Foreskin keratinocyte (primary cell): ENCODE measurements at places on chromosomes 5 and 9.

- no peak for DNase-seq
These were observed 29.3 kb downstream of the DOCK2 start for GRCh38 chr5:169666365-169666764.

DNA sequence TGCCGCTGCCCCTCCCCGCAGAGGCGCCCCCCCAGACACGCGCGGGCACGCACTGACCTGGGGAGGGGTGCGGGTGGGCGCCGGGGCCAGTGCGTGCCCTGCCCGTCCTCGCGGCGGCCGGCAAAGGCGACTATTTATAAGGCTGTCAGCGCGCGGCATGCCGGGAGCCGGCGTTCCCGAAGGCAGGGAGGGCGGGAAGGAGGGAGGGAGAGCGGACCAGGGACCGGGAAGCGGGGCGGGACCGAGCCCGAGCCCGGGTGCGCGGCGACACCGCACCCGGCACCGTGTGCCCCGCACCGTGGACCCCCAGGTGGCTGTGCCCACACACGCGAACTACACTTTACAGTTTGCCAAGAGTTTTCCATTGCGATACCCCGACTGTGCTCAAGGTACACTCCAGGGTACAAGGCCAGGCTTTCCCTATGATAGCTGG is at the start of gene AK1:
Gene AK1 (minus strand): TSS at position 110 of the 433 bp plus-strand sequence. CDS start 3,058 bp downstream, outside the sequence.
- no peak for DNase-seq

GRCh38 chr9:116243708-116244107 is 90.1 kb downstream of the PAPPA start:
- no peak for DNase-seq

GRCh38 chr5:98402130-98402529 is 371.3 kb upstream of the RGMB start:
- DNase-seq, result peak; percentile 49

GRCh38 chr9:13082796-13083195 is 196.7 kb downstream of the MPDZ start:
- DNase-seq, result peak; percentile 75

- no peak for DNase-seq
These were observed 18.3 kb upstream of the NEK6 start for GRCh38 chr9:124239249-124240073.

GRCh38 chr5:143406408-143406807 is 2.9 kb upstream of the NR3C1 start:
- DNase-seq, result no peak

GRCh38 chr5:14190194-14191164 is 47.3 kb downstream of the TRIO start:
- peak; percentile 100 for DNase-seq

- no peak for DNase-seq
These were observed 113.5 kb upstream of the IL6ST start for GRCh38 chr5:56108246-56108645.

DNA sequence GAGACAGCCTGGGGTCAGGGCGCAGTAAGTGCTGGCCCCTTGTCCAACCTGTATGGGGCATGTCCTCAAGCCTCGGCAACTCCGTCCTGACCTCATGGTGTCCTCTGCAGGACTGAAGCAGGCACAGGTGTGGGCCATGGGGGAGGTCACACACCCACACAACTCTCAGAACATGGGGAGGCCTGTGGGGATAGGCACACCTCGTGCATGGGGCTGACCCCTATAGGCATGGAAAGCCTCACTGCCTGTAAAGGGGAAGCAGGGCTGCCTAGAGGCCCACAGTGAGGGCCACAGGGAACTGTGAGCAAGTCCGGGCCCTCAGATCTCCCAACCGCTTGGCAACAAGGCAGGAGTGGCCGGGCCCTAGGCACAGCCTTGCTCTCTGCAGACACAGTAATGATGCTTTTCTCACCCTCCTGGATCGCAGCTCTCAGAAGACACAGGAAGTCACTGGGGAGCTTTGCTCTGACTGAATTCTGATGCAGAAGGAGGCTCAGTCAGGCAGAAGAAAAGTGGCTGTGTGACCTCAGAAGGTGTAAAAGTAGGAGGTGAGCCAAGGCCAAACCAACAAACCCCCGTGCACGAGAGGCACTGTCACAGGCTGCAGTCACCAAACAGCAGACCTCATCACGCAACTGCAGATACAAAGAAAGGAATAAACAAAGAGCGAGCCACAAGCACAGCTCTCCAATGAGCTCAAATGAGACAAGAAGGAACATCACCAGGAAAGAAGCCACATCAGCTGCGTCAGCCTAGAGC is 5.4 kb downstream of the IPPK start:
- no peak for DNase-seq

DNA sequence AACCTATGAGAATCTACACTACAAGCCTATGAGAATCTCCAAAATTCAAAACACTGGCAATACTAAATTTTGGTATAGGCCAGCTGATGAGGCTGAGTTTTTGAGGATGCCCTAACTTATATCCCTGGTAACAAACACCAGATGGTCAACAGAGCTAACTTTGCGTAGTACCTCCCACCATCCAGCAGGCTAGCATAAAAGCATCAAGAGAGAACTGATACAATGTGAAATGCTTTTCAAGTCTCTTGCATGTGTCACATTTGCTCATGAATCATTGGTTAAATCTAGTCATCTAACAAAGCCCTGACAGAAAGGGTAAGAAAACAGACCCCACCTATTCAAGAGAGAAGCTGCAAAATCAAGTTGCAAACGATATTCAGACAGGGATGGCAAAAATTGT is 1609.7 kb upstream of the CDH9 start:
- DNase-seq, result peak; percentile 49

GRCh38 chr5:74326571-74327338 is 313.8 kb downstream of the ENC1 start:
- DNase-seq, result peak; percentile 96
